ENCODE measurements at places on chromosomes 13 and 19.

GRCh38 chr13:94712812-94713560 lies 641 bp upstream of the SOX21 start:
- no peak for DNase-seq

DNA sequence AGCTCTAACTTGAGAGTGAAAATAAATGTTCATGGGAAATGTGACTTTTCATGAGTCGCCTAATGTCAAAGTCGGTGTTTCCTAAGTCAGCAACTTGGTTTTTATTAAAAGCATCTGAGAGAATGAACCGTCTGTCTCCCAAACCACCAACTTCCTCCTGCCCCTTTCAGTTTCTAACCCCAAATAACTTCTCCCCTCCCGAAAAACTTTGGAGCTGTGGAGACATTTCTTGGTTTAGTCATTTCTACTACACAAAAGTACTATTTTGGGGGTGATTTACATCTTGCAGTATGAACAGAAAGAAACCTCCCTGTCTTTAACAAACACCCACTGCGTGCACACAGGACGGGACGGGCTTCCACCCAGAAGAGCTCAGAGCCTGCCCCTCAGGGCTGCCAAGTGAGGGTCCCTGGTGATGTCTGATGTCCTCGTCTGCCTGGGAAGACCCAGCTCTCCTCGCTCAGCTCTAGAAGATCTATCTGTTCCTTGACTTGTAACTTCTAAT lies 65.0 kb downstream of the RASA3 start:
- peak; percentile 37 for DNase-seq

GRCh38 chr19:3034656-3035541 lies 5.8 kb upstream of the TLE2 start:
- DNase-seq = no peak

DNA sequence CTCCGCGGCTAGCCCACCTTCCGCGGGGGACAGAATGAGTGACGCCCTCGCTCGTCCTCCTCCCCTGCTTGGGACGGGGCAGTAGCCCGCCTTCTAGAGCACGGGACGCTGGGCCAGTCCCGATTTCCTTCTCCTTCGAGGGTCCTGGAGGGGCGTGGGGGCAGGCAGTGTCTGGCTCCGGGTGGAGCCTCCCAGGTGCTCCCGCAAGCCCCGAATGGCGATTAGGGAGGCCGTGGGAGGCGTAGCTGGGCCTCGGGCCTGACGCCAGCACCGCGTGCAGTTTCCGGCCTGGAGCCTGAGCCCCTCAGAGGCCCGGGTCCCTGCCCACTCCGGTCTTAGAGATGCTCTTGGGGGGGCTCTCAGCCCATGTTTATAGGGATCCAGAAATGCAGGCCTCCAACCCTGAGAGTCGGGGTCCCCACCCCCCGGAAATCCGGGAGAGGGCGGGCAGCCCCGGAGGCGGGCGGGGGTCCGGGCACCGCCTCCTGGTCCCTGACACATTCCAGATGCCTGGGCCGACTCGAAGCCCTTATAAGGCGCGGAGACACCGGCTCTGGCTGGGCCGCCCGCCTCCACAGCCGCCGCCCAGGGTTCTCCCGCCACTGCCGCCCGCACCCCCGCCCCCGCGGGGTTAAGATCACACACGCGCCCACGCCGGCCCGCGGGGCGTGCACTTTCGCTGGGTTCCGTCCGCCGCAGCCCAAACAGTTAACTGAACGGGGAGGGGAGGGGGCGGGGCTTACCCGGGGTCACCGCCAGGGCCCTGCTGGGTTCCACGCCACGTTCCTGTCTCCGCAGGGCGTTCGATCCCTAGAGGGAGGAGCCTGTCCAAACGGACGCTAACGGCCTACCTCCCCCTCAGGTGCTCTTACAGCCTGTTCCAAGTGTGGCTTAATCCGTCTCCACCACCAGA lies 1.5 kb downstream of the MYADM start:
- DNase-seq = peak; percentile 74

- no peak for DNase-seq
Measured at GRCh38 chr19:54616821-54617560, 13.3 kb upstream of the LILRB1 start.

GRCh38 chr13:24135674-24136300 lies 24.7 kb upstream of the SPATA13 start:
- no peak for DNase-seq

DNA sequence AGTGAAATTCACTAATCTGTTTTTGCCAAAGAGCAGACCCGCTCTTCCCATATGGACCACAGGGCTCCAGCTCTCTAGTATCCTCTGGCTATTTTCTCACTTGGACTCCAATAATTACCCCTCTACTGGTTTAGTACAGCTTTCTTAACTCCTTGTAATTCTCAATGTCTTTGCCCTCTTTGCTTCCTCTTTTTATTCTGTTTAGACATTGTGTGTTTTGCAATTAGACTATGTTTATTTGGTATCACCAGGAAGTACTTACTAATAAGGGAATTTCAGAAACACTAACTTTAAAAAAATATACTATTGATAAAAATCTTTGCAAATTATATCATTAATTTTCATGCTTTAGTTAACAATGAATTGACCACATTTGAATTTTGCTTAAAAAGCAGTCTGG lies 111.6 kb upstream of the OBI1 start:
- no peak for DNase-seq

DNA sequence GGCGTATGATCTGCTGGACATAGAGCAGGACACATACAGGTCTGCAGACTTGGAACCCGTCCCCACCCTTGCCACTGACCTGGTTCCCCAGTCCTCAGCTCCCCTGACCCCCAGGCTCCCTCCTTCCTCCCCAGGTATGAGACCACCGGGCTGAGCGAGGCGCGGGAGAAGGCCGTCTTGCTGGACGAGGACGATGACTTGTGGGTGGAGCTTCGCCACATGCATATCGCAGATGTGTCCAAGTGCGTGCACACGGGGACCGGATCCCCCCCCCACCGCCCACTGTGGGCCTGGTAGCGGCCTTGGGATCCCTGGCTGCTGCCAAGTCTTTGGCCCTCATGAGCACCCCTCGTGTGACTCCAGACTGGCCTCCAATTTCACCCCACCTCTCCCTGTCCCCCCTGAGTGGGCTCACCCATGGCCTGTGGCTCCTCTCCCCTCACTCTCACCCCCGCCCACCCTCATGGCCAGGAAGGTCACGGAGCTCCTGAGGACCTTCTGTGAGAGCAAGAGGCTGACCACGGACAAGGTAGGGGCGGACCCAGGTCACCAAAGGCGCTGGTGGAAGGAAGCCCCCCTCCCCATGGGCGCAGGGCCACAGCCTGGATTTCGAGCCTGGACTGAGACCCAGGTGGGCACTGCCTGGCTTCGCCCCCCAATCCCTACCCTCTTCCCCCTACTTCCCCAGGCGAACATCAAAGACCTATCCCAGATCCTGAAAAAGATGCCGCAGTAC lies 5.6 kb downstream of the STXBP2 start:
- DNase-seq = no peak

GRCh38 chr19:46648060-46648960 lies 12.3 kb upstream of the GNG8 start:
- no peak for DNase-seq
